ENCODE measurements at places on chromosomes 7 and 10.

DNA sequence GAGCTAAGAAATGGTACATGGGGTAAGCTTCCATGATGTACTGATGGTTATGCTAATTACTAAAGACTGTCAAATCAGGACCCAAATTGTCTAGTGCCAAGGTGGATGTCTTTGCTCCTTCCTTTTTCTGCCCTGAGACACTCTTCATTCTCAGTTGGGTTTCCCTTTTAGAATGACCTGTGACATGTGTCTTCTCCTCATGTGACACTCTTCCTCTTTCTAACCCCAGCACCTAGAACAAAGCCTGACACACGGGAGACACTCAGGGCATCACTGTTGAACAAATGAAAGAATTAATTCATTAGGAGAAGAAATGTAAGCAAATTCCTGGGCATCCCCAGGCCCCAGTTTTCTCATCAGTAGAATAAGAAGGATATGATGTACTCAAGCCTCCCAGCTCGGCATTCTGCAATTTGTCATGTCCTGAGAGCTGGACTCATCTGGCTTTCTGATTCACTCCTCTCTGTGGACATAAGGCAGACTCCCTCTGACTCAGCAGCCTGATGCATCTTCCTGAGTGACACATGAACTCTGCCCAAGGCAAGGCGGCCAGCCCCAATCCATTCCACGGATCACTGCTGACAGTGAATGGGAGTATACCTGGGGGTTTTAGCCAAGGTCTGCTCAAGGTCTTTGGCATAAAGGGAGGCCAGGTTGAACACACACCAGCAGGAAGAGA, 473.8 kb downstream of the KCNMA1 start:
- peak; percentile 77 for DNase-seq

DNA sequence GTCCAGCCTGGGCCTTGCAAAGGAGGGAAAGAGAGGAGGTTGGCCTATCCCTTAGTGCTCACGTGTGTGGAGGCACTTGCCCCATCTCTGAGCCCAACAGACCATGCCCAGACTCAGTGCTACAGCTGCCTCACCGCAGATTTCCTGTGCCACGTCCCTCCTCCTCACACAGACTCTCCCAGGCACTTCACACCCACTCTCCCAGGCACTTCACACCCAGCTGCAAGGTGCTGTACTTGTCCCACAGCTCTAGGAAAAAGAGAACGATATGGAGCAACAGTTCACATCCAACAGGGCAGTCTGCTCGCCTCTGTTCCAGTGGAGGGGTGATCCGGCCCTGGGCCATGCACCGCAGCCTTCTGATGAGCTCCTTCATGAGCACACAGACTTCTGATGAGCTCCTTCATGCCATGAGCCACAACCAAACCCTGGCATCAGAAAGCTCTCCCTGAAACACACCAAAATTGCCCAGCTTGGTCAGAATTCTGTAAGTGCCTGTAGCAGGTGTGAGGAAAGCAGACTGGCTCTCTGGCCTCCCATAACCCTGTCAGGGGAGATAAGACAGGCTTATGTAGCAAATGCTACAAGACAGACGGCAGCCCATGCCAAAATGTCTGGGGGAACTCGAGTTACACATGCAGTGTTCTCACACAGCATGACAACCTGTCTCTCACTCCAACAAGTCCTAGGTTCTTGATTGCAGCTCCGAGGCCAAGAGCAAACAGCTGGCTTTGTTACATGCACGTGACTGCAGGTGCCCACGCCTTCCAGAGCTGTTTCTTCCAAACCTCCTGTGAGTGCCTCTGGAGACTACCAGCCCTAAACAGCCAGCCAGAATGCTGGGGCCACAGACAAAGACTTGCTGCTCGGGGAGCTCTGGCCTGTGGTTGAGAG, 348.5 kb downstream of the GRID1 start:
- DNase-seq = no peak

GRCh38 chr10:99422529-99423096, 7.8 kb downstream of the GOT1 start:
- no peak for DNase-seq

GRCh38 chr7:5382281-5382892, 41.2 kb downstream of the TNRC18 start:
- no peak for DNase-seq

DNA sequence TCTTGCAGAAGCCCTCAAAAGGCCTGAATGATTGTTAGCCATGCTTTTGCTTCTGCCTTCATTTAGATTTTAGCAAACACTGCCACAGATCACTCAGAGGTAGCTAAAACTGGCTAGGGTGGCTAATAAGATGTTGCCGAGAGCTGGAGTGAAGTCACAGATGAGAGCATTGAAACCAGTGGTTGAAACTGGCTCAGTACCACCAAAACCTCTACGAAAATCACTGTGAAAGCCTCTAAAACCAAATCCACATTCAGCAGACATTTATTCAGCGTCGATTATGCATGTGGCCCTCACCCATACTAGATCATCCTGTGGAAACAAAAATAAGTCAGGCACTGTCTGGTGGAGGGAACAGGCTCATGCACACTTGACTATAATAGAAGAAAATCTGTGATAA, 50.8 kb downstream of the PIK3CG start:
- no peak for DNase-seq

GRCh38 chr7:87850836-87851593, 25.1 kb downstream of the SLC25A40 start:
- DNase-seq = no peak

GRCh38 chr10:22231260-22231659, 13.4 kb upstream of the EBLN1 start:
- DNase-seq = no peak

DNA sequence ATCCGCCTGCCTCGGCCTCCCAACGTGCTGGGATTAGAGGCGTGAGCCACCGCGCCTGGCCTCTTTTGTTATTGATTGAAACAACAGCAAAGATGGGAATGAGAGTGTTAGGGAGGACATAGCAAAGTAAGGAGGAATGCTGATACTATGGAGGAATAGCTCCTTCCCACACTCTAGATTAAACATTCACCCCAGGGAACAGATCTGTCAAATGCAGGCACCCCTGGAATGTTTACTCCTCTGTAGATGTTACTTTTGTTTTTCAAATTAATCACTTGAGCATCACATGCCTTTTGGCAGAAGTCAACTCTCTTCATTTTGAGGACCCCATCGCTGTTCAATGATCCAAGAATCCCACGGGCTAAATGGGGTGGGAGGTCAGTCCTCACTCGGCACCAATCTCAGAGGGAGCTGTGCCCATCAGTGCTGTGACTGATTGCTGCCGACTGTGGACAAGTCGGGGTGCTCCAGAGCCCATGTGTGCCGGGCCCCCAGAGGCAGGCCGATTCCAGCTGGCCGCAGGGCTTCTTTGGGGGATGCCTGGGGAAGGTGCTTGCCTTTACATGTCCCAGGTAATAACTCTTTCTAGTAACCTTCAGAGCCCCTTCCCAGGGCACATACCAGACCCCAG, 10.2 kb upstream of the COBL start:
- DNase-seq = no peak

GRCh38 chr7:18962031-18962430, 155.4 kb downstream of the TWIST1 start:
- no peak for DNase-seq

- DNase-seq = no peak
Observed at GRCh38 chr10:15373199-15373598, 2.1 kb upstream of the FAM171A1 start.

GRCh38 chr7:158414486-158414961, 173.1 kb downstream of the PTPRN2 start:
- DNase-seq = no peak

DNA sequence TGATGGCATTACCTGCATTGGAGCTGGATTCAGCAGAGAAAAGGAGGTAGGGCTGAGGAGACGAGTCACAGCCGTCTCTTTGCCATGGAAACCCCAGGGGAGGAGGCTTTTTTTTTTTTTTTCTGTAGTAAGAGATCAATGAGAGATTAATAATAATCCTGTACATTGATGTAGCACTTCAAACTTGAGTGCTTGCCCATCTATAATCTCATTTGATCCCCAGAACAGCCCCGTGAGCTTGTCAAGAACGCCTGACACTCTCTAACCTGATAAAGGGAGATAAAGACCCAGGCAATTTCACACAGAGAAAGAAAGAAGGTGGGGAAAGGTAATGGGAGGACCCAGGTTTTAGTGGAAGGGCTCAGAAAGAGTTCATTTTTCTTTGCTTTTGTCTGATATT, 195.2 kb upstream of the FOXK1 start:
- no peak for DNase-seq

GRCh38 chr7:79287981-79288380, 165.5 kb downstream of the MAGI2 start:
- no peak for DNase-seq

DNA sequence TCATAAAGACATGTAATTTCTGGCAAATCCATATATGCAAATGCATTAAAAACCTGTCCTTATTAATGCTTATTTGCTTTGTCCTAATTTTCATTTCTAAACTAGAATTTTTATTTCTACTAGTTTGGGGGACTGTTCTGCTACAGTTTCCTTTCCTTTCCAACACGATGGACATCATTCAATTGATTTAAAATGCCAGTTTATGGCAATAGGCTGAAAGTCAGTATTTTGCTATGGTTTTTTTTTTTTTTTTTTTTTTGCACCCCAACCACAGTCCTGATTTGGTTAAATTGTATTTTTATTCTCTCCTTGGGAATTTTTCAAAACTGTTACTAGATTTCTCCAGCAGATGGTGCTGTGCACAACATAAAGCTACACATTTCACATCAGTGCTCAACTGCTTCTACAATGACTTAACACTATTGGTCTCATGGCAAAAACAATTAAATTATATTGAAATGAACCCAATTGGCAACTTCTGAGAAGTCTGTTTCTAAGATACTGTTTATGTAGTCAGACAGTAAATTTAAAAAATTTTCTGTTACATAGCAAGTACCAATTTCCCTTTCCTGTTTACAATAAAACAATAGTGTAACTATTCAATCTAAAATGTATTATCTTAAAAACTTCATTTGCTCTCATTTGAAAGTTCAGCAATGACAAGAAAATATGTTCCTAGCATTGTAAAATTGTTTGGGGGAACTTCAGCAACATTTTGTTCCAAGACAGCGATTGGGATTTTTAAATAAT, 193.8 kb upstream of the CCDC6 start:
- no peak for DNase-seq

DNA sequence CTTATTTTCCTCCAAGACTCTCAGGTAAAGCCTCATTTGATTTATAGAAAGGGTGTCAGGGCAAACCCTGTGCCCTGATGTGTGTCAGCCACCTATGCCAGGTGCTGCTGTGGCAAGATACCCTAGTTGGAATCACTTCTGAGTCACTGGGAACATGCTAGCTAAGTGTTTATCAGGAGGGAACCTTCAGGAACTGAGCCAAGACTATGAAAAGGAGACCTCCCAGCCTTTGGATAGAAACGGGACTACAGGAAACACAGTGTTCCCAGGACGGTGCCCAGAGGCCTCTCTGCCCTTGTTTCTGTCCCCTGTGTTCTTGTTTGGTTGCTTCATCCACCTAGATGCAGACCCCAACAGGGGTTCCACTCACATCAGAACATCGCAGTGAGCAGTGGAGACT, 28.5 kb downstream of the CNNM1 start:
- DNase-seq = no peak

DNA sequence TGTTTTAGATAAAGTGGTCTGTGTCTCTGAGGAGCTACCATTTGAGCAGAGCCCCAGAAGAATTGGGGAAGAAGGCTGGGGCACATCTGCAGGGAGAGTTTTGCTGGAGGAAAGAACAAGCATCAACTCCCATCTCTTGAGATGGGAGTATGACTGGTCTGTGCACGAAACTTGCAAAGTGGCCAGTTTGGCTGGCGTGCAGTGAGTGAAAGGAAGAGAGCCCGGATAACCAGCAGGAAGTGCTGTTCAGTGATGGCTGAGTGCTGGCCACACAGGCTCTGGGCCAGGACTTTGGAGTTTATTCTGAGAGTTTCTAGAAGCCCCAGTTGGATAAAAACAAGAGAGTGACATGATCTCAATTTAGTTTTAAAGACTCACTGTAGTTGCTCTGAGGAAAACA, 34.4 kb upstream of the SVIL start:
- no peak for DNase-seq

DNA sequence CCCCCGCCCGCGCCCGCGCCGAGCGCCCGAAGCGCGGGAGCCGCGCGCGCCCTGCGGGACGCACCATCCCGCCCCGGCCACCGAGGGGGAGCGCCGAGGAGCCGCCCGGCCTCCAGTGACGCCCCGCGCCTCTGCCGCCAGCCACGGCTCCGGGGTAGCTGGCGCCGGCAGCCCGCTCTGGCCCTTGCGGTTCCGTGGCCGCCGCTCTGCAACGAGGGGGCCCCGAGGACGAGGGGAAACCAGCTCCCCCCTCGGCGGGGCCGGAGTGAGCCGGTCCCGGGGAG, at the start of gene PAXIP1:
Gene PAXIP1, minus strand, starts transcription at position 33 of the 284 bp plus-strand sequence. CDS start 195 bp downstream, outside the sequence.
- no peak for DNase-seq

- DNase-seq = no peak
Observed at GRCh38 chr7:82384779-82385178, 58.8 kb downstream of the CACNA2D1 start.

GRCh38 chr7:35546691-35547429, 148.1 kb downstream of the HERPUD2 start:
- DNase-seq = no peak

Measured in brain pericyte (primary cell).